CD4-positive, alpha-beta T cell treated with Interleukin-17A for 1 hour (primary cell): ENCODE measurements at places on chromosomes 7 and 10.

GRCh38 chr10:37456456-37456855 lies 331.1 kb downstream of the ANKRD30A start:
- DNase-seq, result no peak

GRCh38 chr7:4270268-4270667 lies 411.8 kb upstream of the FOXK1 start:
- DNase-seq, result no peak

DNA sequence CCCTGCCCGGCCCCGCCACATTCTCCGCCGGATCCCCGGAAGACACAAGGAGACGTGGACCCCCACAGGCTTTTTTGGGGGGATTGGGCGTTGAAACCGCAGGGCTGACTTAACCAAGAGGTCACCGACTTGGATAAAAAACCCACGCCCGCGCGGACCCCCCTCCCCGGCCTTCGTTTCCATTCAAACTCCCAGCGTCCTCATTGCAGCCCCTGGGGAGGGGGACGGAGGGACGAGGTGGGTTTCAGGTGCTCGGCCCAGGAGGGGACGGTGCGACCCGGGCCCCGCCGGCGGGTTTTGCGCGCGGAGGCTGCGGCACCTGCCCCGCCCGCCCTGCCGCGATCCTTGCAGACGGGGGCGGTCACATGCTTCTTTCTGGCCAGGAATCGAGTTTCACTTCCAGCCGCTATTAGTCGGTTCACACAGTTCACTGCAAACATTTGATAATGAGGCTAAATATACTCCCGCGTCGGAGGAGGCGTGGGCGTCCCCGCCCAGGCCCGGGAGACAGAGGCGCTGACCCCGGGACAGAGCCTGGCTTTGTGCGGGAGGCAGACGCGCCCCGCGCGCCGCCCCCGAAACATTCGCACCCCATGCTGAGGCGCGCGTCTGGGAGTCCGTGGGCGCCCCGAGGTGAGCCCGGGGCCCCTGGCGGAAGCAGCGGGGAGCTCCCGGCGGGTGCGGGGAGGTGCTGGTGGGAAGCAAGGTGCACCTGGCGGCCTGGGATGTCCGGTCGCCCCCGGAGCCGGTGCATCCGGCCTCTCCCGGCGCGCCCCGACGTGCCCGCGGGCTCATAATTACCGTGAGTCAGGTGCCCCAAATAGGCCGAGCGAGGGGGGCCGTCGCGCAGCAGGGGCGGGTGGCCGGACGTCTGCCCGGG lies 2.7 kb upstream of the PDGFA start:
- peak; percentile 38 for DNase-seq

DNA sequence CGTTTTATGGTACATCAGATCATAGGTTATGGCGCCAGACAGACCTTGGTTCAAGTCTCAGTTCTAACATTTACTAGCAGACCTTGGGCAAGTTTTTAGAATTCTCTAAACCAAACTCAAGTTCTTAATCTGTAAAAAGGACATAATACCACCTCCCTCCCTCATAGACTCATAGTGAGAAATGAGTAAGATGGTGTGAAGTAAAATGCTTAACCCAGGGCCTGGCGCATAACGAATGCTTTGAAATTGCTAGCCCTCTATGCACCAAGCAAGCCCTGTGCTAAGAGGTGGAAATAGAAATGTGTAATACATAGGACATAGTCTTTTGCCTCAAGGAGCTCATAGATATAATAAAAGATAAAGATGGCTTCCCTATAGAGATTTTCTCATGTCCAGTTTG lies 17.7 kb upstream of the SLC35B4 start:
- no peak for DNase-seq

DNA sequence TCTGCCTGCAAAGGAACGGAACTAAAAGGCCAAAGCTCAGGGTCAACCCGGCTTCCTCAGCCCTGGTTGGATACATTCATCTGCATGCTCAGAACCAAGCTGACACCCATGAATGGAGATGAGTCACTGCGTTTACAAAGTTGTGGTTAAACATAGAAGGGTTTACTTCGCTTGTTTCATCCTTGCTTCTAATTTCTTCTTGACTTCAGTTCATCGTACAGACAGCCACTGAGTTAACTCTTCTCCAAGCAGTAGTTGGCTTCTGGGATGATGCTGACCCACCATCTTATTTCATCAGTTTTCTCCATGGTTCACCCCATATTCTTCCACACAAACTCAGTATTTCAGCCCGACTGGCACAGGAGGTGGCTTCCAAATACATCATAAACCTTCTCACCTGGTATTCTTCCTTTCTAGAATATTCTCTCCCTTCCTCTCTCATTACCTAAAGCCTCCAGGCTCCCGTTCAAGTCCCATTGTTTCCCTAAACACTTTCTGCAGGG lies 166.3 kb upstream of the RNF32 start:
- no peak for DNase-seq

- DNase-seq, result no peak
Observed at GRCh38 chr7:148939128-148939755, 55.2 kb upstream of the EZH2 start.

GRCh38 chr10:98055841-98056516 lies 25.6 kb upstream of the CRTAC1 start:
- DNase-seq, result no peak

DNA sequence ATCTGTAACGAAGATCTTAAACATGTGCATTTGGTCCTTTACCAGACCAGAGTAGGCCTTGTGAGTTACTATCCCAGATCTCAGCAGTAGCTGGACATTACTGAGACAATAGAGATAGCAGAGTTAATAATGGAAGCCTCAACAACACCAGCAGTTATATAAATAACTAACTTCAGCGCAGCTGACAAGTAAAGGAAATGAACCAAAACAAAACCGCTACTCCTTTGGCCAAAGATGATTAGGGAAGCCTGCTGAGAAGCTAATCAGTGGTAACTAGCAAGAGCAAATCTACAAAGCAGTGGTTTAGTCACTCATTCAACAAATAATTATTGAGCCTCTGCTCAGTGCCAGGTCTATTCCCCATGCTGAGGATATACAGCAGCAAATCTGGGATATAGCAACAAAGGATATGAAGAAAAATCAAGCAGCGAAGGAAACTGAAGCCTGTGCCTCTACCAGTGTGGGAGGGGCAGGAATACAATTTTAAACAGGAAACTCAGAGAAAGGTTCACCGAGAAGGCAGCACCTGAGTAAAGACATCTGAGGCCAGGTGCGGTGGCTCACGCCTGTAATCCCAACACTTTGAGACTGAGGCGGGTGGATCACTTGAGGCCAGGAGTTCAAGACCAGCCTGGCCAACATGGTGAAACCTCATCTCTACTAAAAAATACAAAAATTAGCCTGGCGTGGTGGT lies 103.6 kb downstream of the ELMO1 start:
- peak; percentile 37 for DNase-seq

- no peak for DNase-seq
Observed at GRCh38 chr7:155230169-155230593, 67.5 kb upstream of the INSIG1 start.

DNA sequence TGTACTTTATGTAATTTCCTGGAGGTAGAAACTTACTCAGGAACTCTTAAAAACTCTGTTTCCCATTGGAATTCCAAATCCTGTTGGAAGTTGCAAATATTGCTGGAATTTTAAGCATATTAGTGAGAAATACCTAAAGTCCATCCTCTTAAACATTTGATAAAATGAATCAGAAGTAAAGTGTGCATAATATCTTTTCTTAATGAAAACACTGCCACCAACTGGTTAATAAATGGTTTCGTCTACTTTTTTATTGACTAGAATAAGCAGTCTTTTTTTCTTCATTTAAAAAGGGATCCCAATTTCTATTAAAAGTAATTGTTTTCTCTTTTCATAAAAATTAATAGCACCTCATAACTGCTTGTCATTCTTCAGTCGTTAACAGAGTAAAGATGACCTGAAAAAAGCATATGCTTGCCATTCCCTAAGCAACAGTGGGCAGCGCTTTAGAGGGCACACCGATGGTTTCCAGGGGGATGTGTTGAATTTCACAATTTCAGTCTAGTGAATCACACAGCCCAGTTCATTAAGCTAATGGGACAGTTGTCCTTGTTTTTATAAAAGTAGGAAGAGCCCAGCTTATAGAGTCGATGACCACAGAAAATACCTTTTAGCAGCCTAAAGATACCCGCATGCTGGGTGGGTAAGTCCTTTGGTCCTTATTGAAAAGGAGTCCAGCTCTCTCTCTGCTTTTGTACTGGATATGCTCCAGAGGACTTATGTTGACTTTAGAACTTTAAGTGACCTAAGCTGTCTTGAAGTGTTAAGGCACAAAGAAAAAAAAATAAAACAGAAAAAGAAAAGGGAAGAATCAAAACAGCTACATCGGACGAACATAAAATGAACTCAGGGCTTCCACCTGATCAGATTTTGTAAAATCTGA lies 28.5 kb downstream of the NPS start:
- DNase-seq, result no peak

DNA sequence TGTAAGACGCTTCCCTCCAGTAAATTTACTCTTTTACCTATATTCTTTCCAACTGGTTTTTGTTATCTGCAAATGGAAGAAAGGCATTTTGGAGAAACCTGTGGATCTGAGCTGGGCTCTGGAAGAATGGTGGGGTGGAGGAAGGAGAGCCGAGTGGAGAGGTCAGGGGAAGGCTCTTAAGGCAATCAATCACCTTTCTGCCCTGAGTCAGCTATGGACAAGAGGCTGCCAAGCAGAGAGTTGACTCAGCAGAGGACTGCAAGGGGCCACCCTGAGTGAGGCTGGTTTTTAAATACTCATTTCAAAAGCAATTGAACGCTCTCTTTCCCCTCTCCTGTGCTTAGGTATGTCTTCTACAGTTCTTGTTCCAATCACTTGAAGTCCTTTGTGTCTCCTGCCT lies 81.8 kb downstream of the SPAG6 start:
- no peak for DNase-seq

- no peak for DNase-seq
Observed at GRCh38 chr10:91702620-91703019, 69.7 kb upstream of the PPP1R3C start.

DNA sequence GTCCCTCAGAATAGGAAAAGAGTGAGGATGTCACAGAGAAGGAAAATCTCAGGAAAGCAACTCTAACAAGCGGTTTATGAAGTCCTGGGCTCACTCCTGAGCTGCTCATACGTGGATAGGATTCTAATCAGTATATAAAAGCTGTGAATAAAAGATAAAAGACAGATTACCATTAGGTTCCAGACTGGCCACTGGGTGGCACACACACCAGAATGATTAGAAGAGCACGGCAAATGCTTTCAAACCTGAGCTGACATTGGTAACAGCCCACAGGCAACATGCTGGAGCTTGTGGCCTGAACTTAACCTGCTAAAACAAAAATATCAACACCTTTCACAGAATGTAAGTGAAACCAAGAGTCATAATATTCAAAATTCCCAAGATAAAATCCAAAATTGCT lies 370.8 kb downstream of the GRID1 start:
- DNase-seq, result peak; percentile 13

GRCh38 chr7:26337232-26337865 lies 45.7 kb downstream of the SNX10 start:
- no peak for DNase-seq

DNA sequence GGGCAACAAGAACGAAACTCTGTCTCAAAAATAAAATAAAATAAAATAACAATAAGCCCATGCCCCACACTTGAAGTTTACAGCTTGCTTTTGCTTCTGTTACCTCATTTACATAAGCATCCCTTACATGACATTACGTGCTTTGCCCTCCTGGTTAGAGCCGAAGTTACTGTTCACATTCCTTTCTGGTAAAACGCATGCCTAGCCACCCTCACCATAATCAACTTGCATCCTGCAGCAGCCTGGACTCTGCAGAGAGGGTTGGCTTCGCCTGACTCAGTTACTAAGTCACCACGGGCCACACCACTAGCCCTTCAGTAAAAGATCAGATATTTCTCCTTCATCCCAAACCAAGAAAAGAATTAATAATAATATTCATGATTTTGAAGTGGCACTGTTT lies 736.0 kb upstream of the AUTS2 start:
- DNase-seq, result no peak

DNA sequence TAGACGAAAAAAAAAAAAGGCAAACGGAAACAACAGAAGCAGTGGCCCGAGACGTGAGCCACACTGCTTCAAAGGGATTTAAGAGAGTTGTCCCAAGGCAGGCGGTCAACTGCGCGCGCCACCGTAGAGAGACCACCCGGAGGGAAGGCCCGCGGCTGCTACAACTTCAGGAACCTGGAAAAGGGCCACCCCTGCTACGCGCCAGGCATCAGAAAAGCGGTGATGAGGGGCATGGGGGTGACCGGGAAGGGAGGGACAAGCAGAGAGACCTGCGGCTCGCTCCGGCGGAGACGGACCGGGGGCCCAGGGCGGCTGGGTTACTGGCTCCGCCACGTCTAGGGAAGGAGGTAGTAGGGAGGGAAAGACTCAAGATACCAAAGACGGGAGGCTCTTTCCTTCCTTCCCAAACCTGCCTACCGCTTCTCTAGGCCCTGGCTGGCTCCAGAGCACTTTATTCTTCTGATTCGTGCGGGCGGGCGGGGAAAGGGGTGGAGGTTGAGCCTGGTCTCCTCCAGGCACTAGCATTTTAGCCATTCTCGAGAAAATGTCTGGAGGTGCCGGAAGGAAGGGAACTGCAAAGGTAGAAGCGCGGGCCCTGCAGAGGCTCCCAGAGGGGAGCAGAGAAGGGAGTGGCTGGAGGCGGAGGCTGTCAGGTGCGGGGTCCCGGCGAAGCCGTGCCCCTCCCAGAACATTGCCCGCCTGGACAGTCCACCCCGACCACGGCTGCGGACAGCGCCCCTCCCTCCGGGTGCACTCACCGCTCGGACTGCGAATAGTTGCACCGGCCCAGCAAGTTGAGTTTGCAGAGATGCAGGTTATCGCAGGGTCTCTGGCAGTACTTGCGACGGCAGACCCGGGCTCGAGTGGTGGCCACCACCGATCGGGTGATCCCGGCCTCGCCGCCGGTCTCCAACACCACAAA lies 993 bp downstream of the ZC3HAV1 start:
- DNase-seq, result no peak

DNA sequence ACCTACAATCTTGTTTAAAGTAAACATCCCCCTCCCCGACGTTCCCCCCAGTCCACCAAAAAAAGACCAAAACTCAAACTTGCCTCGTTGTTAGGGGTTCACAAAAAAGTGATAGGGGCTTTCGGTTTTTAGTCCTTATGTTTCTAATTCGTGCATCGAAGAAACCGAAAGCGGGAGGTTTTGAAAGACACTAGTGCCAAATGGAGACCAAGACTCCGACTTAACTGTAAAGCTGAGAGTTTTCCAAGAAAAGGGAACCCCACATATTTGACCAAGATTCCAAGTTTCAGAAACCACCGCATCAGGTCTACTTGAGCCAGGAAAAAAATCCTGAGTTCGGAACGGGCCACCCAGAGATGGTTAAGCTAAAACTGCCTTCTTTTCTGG lies 534 bp downstream of the PSMA2 start:
- peak; percentile 49 for DNase-seq
